ENCODE measurements at places on chromosomes 12 and 14.

DNA sequence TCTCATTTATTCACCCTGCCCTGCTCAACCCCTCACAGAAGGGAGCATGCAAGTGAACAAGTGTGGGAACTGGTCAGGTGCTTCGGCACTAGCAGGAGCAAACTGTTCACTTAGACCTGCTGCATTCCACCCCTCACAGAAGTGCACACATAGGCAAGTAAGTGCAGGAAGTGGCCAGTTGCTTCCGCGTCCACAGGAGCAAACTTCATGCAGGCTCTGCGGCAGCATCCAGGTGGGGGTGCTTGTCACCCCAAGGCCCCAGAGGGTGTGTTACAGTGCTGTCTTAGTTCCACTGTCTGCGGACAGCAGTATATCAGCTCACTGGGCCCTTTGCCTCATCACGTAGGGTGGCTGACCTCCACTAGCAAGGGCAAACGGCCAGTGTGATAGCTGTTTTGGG is 167.3 kb upstream of the AVPR1A start:
- DNase-seq, result no peak

GRCh38 chr14:53124786-53125185 is 28.3 kb downstream of the DDHD1 start:
- DNase-seq, result no peak

- DNase-seq, result no peak
These were observed 227.7 kb upstream of the NPAS3 start for GRCh38 chr14:32710731-32711680.

- no peak for DNase-seq
These were observed 18.7 kb upstream of the MYO1H start for GRCh38 chr12:109329003-109329402.

DNA sequence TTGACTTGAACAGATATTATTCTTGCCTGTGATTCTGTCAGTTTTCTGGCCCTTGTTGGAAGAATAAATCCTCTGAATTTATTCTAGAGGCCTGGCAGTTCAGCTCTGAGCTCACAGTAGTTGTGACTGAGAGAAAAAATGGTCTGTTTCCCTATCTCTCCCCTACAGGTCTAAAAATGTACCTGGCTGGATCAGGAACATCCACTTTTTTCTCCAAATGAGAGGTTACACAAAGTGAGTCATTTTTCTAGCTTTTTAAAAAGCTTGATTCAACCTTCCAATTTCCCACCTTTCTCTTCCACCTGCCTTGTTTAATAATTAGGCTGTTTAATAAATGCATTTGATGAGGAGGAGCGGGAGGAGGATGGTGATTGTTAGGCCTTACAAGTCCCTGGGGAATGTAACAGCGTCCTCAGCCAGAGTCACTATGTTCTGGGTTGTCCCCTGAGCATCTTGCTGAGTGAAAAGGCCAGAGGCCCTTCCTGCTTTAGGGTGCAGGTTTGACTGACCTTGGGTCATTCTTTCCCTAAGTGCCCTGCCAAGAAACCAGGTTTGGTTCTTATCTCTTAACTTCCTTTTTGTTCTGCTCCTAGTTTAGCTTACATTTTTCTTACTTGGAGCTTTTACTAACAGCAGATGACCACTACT is 91.7 kb upstream of the FUT8 start:
- DNase-seq, result no peak

DNA sequence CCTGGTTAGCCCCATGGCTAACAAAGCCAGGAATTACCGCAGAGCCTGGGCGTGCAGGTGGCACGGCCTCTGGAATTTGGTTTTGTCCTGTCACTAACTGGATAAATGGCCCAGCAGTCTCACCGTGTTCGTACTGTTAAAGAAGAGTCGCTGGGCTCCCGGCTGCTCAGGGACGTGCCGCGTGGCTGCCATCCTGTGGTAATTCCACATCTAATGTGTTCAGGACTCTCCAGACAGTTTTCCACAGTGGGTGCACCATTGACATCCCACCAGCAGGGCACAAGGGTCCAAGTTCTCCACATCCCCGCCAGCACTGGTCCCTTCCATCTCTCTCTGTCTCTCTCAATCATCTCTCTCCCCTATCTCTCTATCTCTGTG is 19.6 kb downstream of the NOC4L start:
- no peak for DNase-seq

GRCh38 chr12:113439606-113440030 is 17.4 kb downstream of the SDSL start:
- no peak for DNase-seq

DNA sequence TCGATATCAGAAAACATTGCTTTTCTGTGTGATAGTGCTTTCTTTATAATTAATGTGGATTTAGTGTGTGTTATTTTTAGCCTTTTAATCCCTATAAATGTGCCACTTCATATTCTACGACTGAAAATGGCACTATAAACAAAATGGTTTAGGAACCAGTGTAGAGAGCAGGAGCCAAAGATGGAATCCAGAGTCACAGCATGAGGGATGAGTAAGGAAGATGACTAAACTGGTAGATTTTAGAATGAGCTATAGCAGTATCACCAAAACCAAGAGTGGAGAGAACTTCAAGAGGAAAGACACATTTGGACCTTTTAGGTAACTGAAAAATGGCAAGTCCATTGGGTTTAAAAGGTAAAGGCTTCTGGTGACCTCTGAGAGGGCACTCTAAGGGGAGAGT is 887.2 kb downstream of the NRXN3 start:
- DNase-seq, result no peak

- DNase-seq, result no peak
These were observed 25.4 kb upstream of the FAM177A1 start for GRCh38 chr14:35020713-35021112.

DNA sequence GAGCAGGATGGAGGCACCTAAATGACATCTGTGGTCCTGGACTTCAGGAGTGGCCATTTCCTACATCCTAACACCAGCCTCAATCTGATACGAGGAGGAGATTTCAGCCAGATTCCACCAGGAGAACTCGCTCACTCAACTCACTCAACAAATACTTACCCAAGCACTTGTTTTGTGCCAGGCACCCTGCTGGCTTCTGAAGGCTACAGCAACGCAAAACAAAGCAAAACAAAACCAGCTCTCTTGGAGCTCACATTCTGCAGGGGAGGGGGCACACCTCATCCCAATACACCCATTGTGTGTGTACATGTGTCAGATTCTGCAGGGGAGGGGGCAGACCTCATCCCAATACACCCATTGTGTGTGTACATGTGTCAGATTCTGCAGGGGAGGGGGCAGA is 144.8 kb downstream of the PIWIL1 start:
- DNase-seq, result no peak

DNA sequence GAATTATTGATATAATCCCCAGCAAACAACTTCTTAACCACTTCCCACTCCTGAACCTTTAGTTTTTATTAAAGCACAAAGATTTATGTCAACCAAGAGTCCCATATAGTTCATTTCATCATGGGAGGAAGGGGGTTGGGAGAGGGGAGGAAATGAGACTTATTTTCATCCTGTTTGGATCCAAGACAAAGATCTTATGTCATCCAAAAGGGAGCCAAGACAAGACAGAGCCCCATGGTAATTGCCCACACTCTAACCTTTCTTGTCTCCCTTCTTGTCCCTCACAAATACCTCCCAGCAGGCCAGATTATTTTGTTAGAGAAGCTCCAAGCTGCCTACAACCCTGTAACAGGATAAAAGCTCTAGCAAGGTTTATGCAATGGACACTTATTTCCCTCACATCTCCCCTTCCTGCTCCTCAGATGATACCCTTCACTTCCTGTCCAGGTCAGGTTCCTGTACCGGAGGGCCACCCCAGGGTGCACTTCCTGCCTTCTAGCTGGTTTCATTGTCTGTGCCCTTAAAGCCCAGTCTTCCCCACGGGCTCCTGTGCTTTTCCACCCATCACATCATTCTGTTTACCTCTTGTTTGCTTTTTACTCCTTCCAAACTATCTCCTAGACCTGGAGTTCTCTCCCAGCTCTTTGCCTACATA is 123.7 kb upstream of the MDM1 start:
- no peak for DNase-seq

- no peak for DNase-seq
These were observed 12.8 kb upstream of the CSRP2 start for GRCh38 chr12:76891609-76892008.

DNA sequence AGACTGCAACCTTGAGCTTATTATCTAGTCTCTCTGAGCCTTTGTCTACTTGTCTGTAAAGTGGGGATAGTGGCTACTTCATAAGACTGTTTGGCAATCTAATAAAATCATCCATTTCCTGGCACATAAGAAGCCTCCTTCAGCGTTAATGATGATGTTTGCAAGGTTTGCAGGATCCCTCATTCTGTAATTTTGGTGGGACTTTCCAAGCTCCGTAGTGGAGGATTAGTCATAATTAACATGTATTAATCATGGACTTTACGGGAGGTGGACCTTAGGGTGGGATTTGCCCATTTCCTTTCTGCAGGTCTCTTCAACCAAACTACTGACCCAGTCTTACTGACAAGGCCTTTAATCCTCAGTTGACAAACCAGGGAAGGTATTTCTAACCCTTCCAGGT is 66.2 kb downstream of the NTF3 start:
- no peak for DNase-seq

- no peak for DNase-seq
These were observed 41.8 kb upstream of the DHRS7 start for GRCh38 chr14:60206837-60207533.

DNA sequence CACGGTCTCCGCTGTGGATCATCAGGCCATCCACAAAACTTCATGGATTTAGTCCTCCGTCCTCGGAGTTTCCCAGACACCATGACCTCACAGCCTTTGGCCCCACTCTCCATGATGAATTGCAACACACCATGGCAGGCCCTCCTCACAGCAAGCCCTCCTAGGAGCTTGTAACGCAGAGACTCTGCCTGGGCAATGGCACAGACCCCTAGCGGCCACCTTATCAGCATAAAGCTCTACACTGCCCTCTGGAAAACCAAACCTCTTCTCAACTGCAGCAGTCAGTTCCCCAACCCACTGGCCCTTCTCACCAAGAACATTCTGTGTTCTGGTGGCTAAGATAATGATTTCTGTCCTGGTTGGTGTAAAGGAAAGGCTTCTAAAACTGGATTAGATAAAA is 238.4 kb upstream of the USP15 start:
- no peak for DNase-seq

DNA sequence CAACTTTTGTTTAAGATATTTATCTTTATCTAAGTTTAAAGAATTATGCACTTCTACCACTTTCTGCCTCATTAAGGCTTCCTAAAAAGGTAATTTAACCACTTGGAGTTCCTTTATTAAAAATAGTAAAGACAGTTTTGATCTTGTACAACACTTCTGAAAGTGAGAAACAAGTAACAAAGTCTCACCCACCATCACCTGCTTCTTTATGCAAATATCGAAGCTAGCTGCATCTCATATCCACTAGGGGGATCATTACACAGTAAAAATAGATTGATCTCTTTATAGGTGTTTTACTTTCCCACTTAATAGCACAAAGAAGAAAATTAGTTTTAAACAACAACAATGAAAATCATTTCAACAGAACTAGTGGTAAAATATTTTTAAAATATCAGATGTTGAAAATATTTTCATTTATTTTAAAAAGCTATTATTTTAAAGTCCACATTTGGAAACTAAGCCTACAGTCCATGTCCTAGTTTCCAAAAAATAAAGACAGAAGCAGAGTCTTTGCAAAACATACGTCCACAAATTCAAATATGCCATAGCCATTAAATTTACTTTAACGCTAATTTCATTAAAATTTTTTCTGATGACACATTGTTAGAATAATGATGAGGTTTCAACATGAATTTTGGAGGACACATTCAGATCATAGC is 160.0 kb upstream of the SOX5 start:
- DNase-seq, result no peak

DNA sequence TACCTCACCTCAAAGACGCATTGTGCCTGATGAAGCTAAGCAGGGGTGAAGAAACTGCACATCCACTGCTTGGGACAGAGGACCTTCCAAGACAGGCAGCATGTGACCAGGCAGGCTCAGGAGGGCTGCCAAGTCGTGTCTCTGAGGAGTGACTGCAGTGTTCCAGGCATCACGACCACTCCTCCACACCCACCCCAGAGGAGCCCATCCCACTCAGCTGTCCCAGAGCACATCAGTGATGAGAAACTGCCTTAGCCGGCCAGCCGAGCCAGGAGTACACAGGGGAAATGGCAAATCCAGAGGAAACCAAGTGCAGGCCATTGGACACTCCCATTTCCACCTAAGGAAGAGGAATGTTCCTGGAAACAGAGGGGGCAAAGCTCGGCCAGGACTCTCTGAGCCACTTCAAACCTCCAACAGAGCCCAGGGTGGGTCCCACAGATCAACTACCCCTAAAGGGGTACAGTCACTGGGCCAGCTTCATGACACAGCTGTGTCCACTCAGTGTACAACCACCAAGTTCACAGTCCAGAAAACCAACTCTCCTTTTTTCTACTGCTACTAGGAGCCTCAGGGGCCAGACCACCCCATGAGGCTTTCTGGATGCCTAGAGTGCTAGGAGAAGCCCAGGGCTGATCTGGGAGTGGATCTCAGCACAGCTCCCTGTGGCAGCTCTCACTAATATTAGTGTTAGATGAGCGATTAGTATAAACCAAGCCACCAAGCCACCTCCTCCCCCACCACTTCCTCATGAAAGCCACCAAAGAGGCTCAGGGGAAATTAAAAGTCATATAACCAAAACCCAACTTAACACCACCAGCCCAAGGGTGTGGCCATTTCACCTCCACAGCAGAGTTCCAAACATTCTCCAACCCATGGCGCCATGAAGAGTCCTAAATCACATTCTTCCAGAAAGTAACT is 15.4 kb downstream of the PXN start:
- no peak for DNase-seq

DNA sequence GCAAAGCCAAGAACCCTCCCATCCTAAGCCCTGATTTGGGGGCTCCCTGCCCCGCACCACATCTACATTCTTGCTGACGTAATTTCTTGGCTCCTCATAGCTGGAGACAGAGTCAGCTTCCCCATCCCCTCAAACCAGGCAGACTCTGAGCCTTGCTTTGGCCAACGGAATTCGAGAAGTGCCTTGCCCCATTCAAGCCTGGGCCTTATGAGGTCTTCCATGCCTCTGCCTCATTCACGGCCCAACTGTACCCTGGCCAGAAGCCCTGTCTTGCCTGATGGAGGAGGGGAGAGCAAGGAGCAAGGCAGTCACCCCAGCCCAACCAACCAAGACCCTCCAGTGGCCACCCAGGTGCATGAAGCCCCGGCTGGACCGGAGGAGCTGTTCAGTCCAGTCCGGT is 164.1 kb downstream of the PIWIL1 start:
- no peak for DNase-seq

DNA sequence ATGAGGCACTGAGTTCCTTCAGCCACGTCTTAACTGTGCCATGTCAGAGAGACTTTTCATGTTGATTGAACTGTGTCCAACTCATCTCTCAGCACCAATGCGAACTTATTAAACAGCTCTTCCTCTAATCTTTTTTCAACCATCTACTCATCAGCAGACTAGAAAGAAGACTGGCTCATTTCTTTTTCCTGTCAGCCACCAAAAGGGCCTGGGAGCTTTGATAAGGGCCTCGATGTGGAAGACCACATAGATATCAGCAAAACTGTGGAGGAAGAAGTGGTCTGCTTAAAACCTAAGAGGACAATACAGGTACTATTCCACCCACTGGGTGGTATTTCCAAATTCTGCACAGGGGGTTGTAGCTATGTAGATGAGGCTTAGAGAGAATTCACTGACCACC is 3.6 kb upstream of the PLXNC1 start:
- no peak for DNase-seq

- no peak for DNase-seq
These were observed 4.2 kb downstream of the ACVR1B start for GRCh38 chr12:51955702-51956101.

Data from stimulated activated CD8-positive, alpha-beta memory T cell treated with anti-CD3 and anti-CD28 coated beads, Interleukin-2, amount 100 ng/mL, for 1 hour (primary cell).